NCI-H1694 (cell line): ENCODE measurements at places on chromosomes 13 and 19.

DNA sequence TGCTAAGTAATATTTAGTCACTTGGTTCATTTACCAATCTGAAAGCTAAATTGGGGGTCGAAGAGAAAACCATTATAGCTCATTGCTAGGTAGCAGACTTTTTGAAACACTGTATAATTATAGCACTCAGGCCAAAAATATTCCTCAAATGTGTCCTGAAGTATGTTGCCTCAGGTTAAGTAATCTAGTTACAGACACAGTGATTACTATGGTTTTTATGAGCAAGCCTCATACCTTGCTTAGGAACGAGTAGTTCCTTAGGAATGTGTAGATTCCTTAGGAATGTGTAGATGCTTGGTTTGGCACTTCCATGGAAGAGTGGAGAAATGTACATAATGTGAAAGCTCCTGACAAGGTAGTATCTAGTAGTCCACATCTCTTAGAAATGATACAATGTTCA, 387.5 kb downstream of the LMO7 start:
- DNase-seq = no peak

- DNase-seq = no peak
Observed at GRCh38 chr13:29999492-30000369, 149.3 kb upstream of the UBL3 start.

- DNase-seq = no peak
Observed at GRCh38 chr19:1026783-1027649, 608 bp downstream of the CNN2 start.

DNA sequence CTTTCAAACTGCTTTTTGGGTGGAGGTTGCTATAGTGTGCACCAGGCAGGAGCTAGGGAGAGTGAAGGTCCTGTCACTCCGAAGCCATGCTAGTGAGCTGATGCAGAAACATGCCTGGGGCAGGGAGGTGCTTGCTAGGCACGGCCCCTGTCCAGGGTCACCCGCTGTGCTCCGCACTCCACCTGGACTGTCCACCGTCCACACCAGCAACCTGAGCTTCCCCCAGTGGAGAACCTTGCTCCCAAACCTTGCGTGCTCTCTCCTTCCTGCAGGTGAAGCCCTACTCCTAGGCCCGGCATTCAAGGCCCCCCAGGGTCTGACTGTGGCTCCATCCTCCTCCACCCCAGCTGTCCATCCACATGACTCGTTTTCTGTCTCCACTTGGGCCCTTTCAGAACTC, 12.3 kb downstream of the SLC15A1 start:
- DNase-seq = no peak

- DNase-seq = no peak
Observed at GRCh38 chr19:11658970-11659369, 61.7 kb downstream of the ZNF627 start.

GRCh38 chr13:74132776-74133656, 1.2 kb downstream of the KLF12 start:
- no peak for DNase-seq

- DNase-seq = no peak
Observed at GRCh38 chr19:47742634-47743033, 2.7 kb upstream of the NOP53 start.

GRCh38 chr19:13299838-13300237, 149.6 kb downstream of the IER2 start:
- peak; percentile 33 for DNase-seq

GRCh38 chr13:89827552-89827951, 1519.9 kb upstream of the MIR17HG start:
- DNase-seq = no peak

DNA sequence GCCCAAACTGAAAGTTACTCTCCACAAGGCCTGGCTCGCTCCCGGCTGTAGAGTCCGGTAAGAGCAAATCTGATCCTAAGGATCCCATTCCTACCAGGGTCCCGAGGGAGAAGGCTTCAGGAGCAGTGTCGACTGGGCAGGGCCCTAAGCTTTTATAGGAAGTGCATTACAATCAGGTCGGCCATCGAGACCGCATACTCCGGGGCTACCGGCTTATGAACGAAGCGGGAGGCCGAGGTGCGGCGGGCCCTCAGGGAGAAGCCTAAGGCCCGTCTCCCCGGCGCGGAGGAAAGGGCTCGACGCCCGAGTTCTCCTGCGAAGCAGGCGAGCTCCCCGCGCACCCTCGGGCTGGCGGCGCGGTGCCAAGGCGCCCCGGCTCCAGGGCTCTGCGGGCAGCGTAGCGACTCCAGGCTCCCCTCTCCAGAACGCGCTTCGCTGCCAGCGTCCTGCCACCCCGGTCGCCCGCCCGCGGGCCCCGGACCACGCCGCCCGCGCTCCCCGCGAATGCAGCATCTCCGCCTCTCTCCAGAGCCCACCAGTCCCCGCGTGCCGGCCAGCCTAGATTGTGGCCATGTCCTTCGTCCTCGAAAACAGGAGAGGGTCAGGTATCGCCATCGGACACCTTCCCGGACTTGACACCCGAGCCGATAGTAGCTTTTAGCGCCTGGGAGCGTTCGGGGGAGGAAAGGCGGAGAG, 1.4 kb downstream of the EFNB2 start:
- peak; percentile 28 for DNase-seq

GRCh38 chr13:100608906-100609305, 20.3 kb upstream of the GGACT start:
- no peak for DNase-seq

DNA sequence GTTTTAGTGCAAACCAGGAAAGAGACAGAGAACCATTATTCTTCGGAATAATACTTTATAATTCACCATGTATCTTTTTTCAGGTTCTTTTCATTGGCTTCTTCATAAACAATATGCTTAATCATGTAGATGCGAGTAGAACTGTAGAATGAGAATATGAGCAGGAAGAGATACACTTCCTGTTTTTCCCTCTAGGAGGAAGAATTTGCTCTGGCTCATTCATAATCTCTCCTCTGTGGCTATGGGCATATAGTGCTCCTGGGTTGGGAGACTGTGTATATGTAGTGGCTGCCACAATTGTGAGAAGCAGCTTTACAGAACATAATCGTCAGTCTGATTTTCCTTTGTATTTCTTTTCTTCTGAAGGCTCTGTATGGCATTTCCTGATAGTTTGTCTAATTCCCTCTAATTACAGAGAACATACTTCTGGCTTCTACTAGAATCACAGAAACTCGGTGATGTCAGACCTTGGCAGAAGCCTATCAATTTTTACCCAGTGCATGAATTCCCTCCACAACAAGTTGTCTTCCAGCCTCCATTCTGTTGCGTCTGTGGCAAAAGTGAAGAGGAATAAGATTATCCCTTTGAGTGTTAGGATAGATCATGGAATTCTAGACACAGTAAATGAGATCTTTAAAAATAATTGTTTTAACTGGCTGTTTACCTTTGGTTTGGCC, 2.9 kb upstream of the DCLK1 start:
- DNase-seq = no peak

DNA sequence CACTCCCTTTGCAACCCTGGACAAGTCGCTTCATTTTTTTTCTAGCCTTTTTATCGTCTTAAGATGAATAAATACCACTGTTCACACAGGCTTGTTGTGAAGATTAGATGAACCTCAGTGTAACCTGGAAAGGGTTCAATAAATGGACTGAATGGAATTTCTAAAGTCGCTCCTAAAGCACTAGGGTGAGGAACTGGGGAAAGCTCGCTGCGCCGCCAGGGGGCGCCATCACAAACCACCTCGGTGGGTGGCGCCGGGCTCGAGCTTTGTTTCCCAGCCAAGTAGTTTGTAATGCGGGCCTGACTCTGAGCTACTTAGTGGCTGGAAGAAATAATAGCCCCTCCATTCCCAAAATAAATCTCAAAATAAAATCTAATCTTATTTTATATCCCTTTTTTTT, 2.2 kb upstream of the CEACAM6 start:
- peak; percentile 9 for DNase-seq

- DNase-seq = no peak
Observed at GRCh38 chr13:49806126-49806536, 13.6 kb upstream of the KPNA3 start.

- peak; percentile 62 for DNase-seq
Observed at GRCh38 chr19:2887391-2887914, 13.3 kb upstream of the ZNF57 start.

DNA sequence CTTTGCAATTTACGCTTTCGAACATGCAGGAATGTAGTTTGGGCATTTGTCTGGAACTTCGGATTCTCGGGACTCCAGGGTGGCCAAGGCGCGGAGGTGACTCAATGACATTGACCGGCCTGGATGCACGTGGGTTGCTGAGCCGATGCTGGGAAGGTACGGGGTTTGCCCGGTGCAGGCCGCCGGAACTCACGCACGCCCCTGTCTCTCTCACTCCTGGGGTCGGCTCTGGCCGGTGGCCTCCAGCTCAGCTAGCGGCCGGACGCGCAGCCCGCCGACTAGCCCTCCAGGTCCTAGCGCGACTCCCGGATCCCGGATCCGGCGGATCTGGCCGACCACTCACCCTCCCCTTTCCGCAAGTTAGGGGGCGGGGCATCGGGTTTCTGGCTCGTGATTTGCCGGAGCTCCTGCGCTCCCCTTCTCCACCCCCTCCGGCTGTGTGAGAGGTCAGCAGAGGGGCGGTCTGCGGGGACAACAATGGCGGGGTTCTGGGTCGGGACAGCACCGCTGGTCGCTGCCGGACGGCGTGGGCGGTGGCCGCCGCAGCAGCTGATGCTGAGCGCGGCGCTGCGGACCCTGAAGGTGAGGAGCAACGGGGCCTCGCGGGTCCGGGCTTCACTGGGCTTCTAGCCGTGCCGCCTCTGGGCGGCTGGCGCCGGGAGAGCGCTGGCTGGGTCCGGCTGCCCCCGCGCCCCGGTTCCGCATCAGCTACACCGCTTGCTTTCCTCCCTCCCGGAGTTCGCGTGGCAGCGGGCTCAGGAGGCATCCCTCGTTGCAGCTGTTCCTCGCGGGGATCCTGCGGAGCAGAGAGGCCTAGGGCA, at the start of gene PCCA:
TSS of gene PCCA (plus strand) at position 450 of the 821 bp plus-strand sequence. CDS start at position 478, 28 bp downstream.
- DNase-seq = peak; percentile 69

DNA sequence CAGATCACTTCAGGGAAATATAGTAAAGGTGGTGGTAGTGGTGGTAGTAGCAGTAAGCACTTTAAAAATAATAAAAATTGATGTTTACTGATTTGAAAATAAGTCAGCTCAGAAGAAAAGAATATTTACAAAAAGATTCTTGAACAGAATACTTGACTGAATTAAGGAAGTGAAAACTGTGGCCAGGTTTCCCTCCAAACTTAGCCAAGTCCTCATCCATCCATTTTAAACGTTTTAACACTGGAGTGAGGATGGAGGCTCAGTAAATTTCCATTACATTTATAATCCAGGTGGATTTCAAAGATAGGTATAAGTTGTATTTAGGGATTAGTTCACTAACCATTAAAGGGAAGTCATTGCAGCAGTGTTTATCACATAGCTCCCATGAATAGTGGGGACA, 221.5 kb downstream of the RGCC start:
- DNase-seq = no peak

DNA sequence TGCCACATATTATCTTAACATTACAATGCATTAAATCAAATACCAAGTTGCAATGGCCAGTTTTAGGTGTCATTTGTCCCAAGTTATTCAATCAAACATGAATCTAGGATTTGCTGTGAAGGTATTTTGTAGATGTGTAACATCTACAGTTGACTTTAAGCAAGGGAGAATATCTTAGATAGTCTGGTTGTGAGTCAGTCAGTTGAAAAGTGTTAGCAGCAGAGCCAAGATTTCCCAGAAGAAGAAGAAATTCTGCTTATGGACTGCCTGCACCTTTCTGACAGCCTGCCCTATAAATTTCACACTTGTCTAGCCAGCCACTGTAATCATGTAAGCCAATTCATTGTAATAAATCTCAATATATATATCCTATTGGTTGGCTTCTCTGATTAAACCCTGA, 41.3 kb upstream of the INTS6 start:
- no peak for DNase-seq

- DNase-seq = no peak
Observed at GRCh38 chr19:11269408-11269807, 7.1 kb upstream of the DOCK6 start.

GRCh38 chr13:75687150-75687763, 51.1 kb downstream of the LMO7 start:
- peak; percentile 54 for DNase-seq

- DNase-seq = no peak
Observed at GRCh38 chr19:19347401-19348110, 26.9 kb downstream of the MAU2 start.

- no peak for DNase-seq
Observed at GRCh38 chr13:44955406-44955805, 33.9 kb downstream of the NUFIP1 start.

GRCh38 chr13:60392131-60392530, 4.9 kb upstream of the TDRD3 start:
- no peak for DNase-seq
